ENCODE measurements at places on chromosomes 3 and 15. TPM values are rescaled to one million over a fixed set of nuclear protein-coding genes. Genes with fewer than 3 reads are reported as not detected.

Gene CCDC71
- total RNA-seq = 30.3 TPM

Gene STARD5
- 6.1 TPM for total RNA-seq

Gene SLC2A2
- 0.19 TPM for total RNA-seq

Gene BDH1
- 60.9 TPM for total RNA-seq

Gene TOMM70
- 46.2 TPM for total RNA-seq

Gene ANKRD63
- not detected for total RNA-seq

Gene ULK4
- 6.1 TPM for total RNA-seq

Gene HHATL
- total RNA-seq = not detected

Gene SLC27A2
- total RNA-seq = 0.38 TPM

Gene SAMMSON
- total RNA-seq = not detected

Gene ATP13A5
- not detected for total RNA-seq

Gene MYRIP
- 0.08 TPM for total RNA-seq

Gene DAG1
- 16.9 TPM for total RNA-seq

Gene LYZL4
- total RNA-seq = not detected

Gene CHST13
- total RNA-seq = not detected

Gene MINAR1
- total RNA-seq = 0.36 TPM

Gene FAM81A
- total RNA-seq = 19.9 TPM

Gene ACTL6A
- 70.2 TPM for total RNA-seq

Gene RARB
- total RNA-seq = not detected

Gene SORD
- total RNA-seq = 39.4 TPM

Gene ERC2
- 0.16 TPM for total RNA-seq

Gene C2CD4B
- not detected for total RNA-seq

Gene LCTL
- total RNA-seq = not detected

Gene CILP
- total RNA-seq = 0.05 TPM

Gene LYSMD4
- 4.1 TPM for total RNA-seq

Gene ANKRD34C
- total RNA-seq = not detected

Gene ALDH1A2
- total RNA-seq = 0.92 TPM

Gene XCR1
- total RNA-seq = 0.13 TPM

Gene HIGD2B
- 0.24 TPM for total RNA-seq

Gene GOLGA8H
- total RNA-seq = 0.23 TPM

Gene VGLL3
- total RNA-seq = 0.05 TPM

Gene FHIT
- total RNA-seq = 10.3 TPM

Gene NSMCE3
- 17.8 TPM for total RNA-seq

Gene DNAJB11
- total RNA-seq = 44.1 TPM

Gene RRP9
- 56.0 TPM for total RNA-seq

Gene NR2F2
- total RNA-seq = 10.1 TPM
